CD4-positive, alpha-beta T cell treated with Interleukin-2 at 100 ng/mL for 4 hours (primary cell): ENCODE measurements at places on chromosomes 1 and 21.

GRCh38 chr1:113536182-113536780, 146.0 kb downstream of the MAGI3 start:
- no peak for DNase-seq

DNA sequence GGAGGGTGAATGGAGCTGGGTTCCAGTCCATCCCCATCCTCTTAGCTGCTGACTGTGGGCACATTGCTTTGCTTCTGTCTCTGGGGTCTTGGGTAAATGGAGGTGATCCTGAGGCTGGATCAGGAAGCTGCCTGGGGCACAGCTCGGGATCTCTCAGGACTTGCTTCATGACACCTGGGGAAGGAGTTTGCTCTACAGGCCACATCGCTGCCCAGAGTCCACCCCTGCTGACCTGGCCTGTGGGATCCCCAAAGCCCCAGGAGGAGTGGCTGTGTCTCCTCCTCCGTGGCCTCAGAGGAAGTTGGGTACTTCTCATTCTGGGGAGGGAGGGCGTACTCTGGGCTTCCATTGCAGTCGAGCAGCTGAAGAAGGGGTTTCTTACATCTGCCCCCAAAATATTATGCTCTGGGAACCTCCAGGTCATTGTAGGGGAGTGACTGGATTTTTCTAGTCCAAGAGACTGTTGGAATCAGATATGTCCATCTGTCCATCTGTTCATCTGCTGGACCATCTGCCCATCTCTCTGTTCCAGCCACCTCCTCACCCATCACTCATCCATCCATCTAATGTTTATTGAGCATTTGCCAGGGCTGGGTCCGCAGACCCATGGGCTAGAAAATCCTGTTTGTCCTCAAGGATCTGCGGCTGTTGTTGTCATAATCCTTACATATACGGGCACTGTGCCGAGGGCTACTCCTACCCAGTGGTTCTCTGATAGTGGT, 45.9 kb downstream of the ARHGEF10L start:
- no peak for DNase-seq

- DNase-seq, result no peak
Measured at GRCh38 chr21:42401154-42401553, 2.5 kb upstream of the UBASH3A start.

- DNase-seq, result no peak
Measured at GRCh38 chr1:9676815-9677393, 25.4 kb downstream of the PIK3CD start.

- DNase-seq, result no peak
Measured at GRCh38 chr1:209624558-209625549, 27.4 kb downstream of the LAMB3 start.

GRCh38 chr1:61049850-61050540, 32.4 kb upstream of the NFIA start:
- DNase-seq, result peak; percentile 92

DNA sequence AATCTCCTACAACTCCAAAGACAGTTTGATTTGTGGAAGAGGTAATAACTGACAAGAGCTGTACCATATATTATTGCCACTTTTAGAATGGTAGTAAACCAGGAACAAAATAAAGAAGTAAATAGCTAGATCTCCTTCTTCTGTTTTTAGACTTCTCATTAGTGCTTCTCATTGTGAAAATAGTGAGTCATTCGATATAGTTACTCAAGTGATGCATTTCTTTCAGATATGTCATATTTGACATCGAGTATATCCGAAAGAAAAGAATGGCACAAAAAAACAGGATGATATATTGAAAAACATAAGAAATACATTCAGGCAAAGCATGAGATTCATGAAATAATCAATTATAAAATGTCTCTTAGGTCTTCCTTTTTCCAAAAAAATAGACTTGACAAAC, 1346.1 kb downstream of the BRINP3 start:
- DNase-seq, result no peak

DNA sequence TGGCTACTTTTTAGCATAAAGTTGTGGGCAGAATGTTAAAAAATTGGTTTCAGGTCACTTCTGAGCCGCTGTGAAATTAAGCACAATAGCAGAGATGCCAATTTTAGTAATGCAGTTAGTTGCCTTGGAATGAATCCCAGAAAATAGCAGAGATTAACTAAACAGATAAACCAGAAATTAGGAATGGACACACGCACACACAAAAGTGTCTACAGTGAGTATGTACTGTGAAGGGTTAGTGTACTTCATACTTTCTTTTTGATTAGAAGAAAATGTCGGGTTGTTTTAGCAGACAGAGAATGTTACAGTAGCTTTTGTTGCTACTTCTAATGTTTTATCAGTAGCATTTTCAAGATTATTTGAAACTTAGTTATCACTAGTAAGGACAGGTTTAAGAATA, 106.7 kb downstream of the LEPR start:
- no peak for DNase-seq

GRCh38 chr21:42835611-42836401, 43.5 kb downstream of the WDR4 start:
- DNase-seq, result no peak

DNA sequence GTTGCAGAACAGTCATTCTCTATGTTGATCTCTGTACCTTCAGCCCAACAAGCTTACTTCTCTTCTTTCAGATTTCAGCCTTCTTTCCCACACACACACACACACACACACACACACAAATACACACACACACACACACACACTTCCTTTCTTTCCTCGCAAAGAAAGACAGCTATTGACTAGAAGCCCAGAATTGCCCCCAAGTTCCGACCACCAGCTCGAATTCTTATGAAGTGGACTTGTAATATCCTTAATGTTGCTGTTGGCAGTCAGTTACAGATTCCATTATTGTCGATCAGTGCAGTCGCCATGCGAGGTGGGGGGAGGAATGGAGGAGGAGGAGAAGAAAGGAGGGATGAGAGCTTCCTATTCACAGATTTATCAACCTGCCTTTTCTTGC, 125.5 kb downstream of the CLEC20A start:
- no peak for DNase-seq

DNA sequence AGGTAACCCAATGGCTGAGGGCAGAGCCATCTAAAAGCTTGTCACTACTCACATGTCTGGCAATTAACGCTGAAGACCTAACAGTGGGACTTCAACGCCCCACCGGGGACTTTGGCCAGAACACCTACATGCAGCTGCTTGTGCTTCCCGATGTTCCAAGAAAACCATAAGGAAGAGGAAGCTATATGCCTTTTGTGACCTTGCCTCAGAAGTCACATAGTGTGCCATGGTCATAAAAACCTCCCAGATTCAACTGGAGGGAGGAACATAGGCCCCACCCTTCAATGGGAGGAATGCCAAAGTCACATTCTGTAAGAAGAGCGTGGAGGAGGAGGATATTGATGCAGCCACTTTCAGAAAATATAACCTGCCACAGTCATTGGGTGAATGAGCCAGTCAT, 147.8 kb upstream of the MAGI3 start:
- DNase-seq, result no peak

DNA sequence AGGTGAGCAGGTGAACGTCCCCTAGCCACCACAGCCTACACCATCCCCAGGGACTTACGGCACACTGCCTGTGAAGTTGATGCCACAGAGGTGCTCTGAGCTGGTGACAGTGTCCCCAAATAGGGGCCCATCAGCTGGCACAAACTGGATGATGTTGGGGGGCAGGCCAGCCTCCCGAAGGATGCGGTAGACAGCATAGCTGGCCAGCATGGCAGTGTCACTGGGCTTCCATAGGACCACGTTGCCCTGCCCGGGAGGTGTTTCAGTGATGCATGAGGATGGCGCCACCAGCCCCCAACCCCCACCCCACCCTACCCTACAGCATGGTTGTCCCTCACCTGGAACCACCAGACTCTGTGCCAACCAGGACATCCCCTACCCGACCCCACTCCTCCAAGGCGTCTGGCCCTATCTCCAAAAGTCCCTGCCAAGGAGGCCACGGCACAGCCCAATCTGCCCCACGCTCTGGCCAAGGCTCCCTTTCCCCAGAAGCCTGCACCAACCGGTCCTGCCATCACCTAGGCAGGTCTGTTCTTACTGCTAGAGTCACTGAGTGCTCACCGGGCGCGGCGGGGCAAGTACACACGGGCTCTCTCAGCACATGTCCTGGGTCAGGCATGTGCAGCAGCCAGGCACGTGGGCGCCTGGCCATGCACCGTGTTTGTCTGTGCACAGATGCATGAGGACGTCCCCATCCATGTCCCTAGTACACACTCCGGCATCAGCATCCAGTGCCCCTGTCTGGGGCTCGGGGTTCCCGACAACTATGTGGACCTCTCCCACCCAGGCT, 20.5 kb downstream of the ALDH4A1 start:
- no peak for DNase-seq

DNA sequence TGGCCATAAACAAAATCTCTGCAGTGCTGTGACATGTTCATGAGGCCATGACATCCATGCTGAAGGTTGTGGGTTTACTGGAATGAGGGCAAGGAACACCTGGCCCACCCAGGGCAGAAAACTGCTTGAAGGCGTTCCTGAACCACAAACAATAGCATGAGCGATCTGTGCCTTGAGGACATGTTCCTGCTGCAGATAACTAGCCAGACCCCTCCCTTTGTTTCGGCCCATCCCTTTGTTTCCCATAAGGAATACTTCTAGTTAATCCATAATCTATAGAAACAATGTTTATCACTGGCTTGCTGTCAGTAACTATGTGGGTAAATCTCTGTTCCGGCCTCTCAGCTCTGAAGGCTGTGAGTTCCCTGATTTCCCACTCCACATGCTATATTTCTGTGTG, 28.9 kb upstream of the ABCD3 start:
- no peak for DNase-seq

DNA sequence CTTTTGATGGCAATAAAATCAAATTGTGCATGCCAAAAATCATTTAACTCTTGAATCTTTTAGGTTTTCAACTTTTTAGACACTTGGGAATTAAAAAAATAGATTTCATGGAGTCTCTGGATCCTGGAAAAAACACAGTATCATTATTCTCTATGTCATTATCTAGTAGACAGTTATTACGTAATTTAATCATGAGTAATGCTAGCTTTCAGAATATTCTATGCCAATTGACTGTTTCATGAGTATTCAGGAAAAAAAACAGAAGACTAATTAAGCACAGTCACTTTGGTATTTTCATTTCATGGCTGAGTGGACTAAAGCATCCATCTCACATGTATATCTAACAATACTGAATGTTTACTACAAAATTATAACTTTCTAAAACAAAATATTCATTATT, 44.0 kb downstream of the ODF2L start:
- DNase-seq, result no peak

GRCh38 chr1:13605159-13605558, 21.5 kb downstream of the PDPN start:
- no peak for DNase-seq

DNA sequence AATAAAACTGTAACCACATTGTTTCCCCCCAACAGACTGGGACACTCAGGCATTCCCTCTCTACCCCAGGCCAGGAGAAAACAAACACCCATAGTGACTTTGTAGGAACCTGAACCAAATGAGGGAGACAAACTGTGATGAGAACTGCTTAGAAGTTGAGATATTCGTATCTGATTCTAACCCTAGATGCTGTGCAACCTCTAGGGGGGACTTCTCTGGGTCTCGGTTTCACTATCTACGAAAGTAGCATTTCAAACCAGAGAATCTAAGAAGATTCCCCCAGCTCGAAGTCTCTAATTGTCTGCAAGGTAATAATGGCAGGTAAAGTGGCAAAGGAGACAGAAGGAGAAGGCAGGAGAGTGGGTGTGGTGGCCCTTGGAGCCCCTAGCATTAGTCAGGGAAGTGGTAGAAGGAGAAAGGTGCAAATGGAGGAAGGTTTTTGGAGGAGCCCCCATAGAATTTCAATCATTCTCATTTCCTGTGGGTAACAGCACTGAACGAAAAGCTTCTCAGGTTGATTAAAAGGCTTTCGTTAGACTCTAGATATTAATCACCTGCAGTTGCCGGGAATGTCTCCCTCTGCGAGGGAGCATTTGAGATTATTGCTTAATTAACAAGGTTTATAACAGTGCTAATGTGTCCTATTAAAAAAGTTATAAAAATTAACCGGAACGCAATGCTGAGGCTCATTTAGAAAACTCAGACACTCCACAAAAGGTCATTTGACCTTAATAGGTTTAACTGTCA, 46.4 kb downstream of the BEND5 start:
- DNase-seq, result no peak

DNA sequence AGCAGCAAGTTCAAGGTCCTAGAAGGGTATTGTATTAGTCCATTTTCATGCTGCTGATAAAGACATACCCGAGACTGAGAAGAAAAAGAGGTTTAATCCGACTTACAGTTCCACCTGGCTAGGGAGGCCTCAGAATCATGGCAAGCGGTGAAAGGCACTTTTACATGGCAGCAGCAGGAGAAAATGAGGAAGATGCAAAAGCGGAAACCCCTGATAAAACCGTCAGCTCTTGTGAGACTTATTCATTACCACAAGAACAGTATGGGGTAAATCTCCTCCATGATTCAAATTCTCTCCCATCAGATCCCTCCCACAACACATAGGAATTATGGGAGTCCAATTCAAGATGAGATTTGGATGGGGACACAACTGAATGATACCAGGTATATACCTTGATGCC, 409.5 kb downstream of the NTNG1 start:
- no peak for DNase-seq

- no peak for DNase-seq
Measured at GRCh38 chr1:218711884-218712674, 366.9 kb downstream of the TGFB2 start.

DNA sequence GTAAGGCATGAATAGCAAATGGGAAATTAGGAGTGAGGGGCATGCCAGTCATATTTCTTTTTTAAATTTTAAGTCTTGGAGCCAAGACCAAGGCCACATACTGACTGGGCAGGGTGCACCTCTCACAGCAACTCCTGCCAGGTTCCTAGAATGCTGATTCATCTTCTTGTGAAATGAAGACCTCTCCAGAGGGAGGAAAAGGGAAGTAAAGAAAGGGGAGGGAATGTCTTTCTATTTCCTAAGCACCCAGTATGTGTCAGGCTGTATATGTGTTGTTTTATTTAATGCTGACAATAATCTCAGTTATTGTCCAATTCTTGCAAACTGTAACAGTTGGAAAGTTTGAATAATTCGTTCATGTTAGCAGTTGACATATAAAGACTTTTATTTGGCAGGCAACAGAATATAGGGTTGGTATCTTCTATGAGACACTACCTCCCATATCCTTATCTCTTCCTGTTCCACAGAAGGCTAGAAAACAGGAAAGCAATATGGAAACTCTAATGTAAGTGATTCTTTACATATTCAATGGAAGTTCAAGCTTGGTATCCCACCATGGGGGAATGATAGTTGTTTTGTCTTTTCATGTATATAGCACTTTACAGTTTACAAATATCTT, 259.1 kb upstream of the USP24 start:
- DNase-seq, result no peak

GRCh38 chr1:207858806-207859205, 52.1 kb downstream of the CD34 start:
- DNase-seq, result no peak

DNA sequence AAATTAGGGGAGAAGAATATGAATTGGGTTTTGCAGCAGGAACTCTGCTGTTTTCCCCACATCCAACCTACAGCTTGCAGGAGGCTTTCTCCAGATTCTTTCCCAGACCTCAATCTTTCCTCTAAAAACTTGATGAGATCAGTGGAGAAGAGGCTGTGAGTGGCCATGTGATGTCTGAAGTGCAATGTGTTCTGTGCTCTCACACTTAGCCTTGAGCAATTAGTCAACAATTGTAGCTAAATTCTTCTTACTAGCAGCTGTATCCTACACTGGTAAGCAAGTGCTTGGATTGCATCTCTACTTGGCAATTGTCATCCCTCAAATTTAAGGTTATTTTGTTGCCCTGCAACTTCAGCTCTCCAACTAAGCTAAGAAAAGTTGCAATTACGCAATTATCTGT, 807.3 kb upstream of the RGS18 start:
- DNase-seq, result no peak
